ENCODE measurements at places on chromosomes 11 and 22. TPM values are rescaled to one million over a fixed set of nuclear protein-coding genes. Genes with fewer than 3 reads are reported as not detected.

Gene MYRF
- 0.78 TPM for total RNA-seq

Gene MYO18B
- 1.1 TPM for total RNA-seq

Gene APOA4
- total RNA-seq: not detected

Gene CCDC179
- not detected for total RNA-seq

Gene FAM83F
- 0.39 TPM for total RNA-seq

Gene CYB5R2
- total RNA-seq: 2.8 TPM

Gene SYVN1
- total RNA-seq: 42.3 TPM

Gene CASP5
- total RNA-seq: not detected

Gene ZPR1
- 104 TPM for total RNA-seq

Gene BARX2
- 8.8 TPM for total RNA-seq

Gene UBQLN3
- total RNA-seq: not detected

Gene NXPE2
- not detected for total RNA-seq

Gene MCHR1
- total RNA-seq: not detected

Gene KCNQ1OT1
- 0.67 TPM for total RNA-seq

Gene OR52E5
- total RNA-seq: not detected

Gene SOX6
- total RNA-seq: not detected

Gene SLC22A9
- total RNA-seq: not detected

Gene CEP126
- 1.2 TPM for total RNA-seq

Gene LAYN
- total RNA-seq: 8.0 TPM

Gene BLID
- total RNA-seq: not detected

Gene SEPTIN3
- total RNA-seq: 7.9 TPM

Gene ANO3
- total RNA-seq: not detected
